ENCODE measurements at places on chromosomes 3 and 15.

GRCh38 chr15:63971427-63971805 lies 74.9 kb downstream of the DAPK2 start:
- no peak for DNase-seq

- no peak for DNase-seq
Measured at GRCh38 chr3:13378155-13378554, 42.0 kb downstream of the NUP210 start.

DNA sequence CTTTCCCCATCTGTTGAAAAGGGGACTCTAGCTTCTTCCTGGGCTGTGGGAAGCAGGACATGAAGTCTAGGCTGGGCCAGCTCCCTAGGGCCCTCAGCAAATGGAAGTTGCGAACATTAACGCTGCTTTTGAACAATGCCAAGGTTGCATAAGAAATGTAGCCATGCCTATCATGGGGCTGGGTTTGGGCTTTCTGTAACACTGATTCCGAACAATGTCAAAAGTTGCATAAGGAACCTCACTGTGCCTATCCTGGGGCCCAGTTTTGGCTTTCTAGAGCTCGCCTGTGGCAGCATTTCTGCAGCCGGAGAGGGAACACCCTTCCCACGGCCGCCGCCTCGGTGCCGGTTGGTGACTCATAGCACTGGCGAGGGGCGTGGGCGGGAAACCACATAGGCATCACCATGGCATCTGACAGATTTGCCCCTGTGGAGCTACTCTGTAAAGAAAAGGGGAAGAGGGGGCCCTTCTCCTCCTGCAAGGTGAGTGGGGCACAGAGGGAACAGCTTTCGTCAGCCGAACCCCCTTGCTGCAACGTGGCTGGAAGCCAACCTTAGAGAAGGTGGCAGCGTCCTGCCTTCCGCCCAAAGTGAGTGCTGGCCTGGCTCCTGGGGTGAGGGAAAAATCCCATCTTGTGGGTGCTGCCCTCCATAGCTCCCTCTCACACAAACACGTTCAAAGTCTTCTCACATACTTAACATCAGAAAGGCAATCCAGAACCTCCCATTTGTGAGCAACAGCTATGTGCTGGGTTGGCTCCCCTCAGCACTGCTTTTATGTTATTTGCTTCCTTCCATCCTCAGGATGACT lies 46.6 kb upstream of the ATP2B2 start:
- no peak for DNase-seq

DNA sequence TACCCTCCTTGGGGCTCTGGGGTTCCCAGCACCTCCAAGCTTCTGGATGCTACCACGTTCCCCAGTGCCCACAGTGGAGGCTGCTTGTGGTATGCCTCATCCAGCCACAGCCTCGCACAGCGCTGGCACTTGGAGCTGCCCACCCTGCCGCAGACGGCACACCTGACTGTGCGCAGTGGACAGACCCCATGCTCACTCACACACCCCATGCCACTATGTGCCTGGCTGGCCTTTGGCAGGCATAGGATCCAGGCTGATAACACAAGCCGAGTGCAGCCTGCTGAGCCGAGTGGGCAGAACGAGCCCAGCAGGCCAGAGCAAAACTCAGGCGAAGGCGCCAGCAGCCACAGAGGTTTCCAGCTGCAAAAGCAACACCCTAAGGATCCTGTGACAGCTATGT lies 311.5 kb downstream of the ULK4 start:
- no peak for DNase-seq

- peak; percentile 77 for DNase-seq
Measured at GRCh38 chr15:68252925-68253534, 23.5 kb upstream of the CLN6 start.

GRCh38 chr15:99556011-99556410 lies 9.8 kb upstream of the MEF2A start:
- DNase-seq, result no peak

- DNase-seq, result no peak
Measured at GRCh38 chr3:100019719-100020118, 94.6 kb downstream of the FILIP1L start.

DNA sequence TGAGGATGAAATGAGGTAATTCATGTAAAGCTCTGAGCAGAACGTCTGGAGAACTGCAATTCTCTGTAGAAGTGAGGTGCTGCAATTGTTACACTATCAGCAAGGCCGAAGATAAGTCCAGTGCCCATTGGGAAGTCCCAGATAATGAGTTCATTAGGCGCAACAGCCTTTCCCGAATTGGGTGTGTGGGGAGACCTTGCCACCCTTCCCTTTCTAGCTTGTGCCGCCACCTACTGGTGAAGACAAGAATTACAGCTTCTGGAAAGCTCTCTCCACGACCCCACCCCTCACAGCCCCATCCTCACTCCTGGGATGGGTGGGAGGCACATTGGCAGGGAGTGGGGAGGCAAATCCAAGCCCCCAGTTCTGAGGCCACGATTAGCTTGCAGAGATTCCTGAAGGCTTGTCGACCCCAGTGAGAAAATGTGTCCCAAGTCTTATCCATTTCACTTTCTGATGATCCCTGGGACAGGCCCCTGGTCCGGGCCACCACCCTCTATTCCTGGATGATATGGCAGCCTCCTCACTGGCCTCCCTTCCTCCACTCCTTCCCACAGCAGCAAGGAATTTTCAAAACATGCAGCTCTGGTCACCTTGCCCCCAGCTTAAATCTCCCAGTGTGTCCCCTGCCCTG lies 36.4 kb downstream of the FAM3D start:
- DNase-seq, result peak; percentile 41

DNA sequence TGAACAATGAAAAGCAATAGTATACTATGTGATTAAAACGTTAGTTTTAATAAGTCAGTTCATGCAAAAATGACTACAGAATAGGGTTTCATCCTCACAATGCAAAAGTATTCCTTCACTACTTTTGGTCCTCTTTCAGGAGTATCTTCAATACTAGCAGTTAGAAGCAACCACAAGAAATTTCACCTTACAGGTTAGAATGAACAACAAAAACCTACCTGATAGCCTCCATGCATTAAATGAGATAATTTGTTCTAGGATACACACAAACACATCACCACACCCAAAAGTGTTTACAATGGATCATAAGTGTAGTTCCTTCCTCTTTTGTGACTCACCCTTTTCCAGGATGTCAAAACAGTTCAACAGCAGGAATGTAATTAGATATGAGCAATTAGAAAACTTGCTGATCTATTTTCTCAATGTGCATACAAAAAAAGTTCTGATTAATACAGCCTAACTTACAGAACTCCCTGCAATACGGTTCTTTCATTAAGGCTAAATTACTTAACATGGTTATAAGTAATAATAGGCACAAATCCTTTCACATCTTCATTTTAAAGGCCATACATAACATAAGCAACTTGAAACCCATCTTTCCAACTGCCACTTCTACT lies 21.6 kb downstream of the UACA start:
- DNase-seq, result no peak

- no peak for DNase-seq
Measured at GRCh38 chr15:63353261-63353660, 28.4 kb downstream of the CA12 start.

GRCh38 chr3:39149059-39149455 lies 4.3 kb downstream of the CSRNP1 start:
- no peak for DNase-seq

All from NCI-H2081 (cell line).